ENCODE measurements at places on chromosomes 7 and 10. TPM values are rescaled to one million over a fixed set of nuclear protein-coding genes. Genes with fewer than 3 reads are reported as not detected.

The AEBP1 gene
- 1.4 TPM for total RNA-seq

The ITGB8 gene
- total RNA-seq: 1.6 TPM

The MSMB gene
- total RNA-seq: not detected

The PAPOLB gene
- not detected for total RNA-seq

The C10orf62 gene
- total RNA-seq: 0.33 TPM

The APBB1IP gene
- total RNA-seq: 2.4 TPM
